ENCODE measurements at places on chromosomes 6 and 20.

- no peak for DNase-seq
These were observed 27.1 kb downstream of the YTHDF1 start for GRCh38 chr20:63188641-63189321.

GRCh38 chr6:81816380-81816779 lies 63.9 kb upstream of the TENT5A start:
- no peak for DNase-seq

- DNase-seq, result no peak
These were observed 18.2 kb downstream of the NUP153 start for GRCh38 chr6:17688481-17688880.

DNA sequence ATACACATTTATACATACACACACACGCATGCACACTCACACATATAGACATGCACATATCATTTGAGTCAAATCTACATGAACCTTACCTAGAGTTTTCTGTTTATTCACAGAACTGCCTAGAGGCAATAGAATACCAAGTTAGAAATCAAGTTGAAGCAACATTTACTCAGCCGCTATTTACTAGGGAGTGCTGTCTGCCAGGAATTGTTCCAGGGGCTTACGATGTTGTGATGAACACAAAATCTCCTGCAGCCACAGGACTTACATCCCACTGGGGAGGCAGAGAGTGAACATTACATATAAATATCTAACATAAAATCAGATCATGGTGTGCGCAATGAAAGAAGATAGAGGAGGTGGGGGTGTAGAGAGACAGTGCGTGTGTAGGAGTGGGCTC lies 80.4 kb downstream of the GCLC start:
- DNase-seq, result no peak

Data from AG04449 (cell line).